ENCODE measurements at places on chromosomes 6 and 20.

DNA sequence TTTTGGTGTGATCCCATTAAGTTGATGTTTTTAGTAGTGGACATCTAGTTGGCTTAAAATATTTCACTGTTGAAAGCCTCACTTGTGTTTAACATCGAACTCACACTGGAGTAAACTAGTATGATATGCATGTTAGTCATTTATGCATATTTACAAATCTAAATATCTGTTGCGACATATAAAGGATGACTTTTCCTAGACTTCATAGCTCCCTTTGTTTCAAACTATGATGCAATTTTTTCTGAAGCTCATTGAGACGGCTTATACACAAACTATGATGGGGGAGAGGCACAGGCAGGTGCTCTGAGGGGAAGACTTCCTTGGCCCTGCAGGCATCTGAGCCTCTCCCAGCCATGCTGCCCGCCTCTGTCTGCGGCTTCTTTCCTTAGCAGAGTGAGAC is 11.8 kb upstream of the FOXC1 start:
- DNase-seq, result no peak

GRCh38 chr6:83974409-83975050 is 59.0 kb upstream of the MRAP2 start:
- no peak for DNase-seq

- no peak for DNase-seq
Measured at GRCh38 chr6:138645976-138646640, 127.5 kb upstream of the CCDC28A start.

DNA sequence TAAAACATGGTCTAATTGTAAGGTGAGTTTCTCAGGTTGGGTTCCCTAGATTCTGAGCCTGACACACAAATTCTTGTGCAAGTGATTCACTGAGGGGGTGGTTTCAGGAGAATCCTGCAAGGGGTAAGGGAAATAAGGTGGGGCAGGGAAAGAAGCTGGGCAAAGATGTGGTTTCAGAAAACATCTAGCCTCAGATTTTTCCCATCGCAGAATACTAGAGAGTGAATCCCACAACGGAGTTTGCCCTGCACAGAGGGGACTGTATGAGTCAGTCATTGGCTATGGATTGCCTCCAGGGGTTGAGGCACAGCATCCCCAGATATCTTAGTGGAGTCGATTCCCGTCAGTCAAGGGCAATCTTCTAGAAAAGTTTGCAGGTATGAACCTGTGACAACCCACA is 65.2 kb downstream of the PRL start:
- DNase-seq, result no peak

GRCh38 chr6:336159-337114 is 44.1 kb downstream of the DUSP22 start:
- no peak for DNase-seq

DNA sequence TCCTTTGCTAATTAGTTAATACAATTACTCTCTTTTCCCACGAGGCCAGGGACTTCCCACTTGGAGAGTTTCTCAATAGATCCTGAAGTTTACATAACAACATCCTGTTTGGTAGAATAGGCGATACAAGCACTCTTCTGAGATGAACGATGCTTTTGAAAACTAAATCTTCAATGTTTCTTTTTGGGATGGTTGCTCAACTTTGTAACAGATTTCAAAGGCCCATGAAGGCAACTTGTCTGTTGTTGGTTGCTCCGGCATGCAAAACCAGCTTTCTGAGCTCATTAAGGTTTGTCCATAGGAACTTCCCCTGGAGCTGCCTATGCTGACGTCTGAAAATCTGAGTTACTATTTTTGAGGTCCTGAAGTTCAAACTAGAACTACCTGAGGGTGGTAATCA is 25.9 kb upstream of the ROS1 start:
- no peak for DNase-seq

- DNase-seq, result no peak
Measured at GRCh38 chr20:11379257-11380011, 538.3 kb upstream of the BTBD3 start.

DNA sequence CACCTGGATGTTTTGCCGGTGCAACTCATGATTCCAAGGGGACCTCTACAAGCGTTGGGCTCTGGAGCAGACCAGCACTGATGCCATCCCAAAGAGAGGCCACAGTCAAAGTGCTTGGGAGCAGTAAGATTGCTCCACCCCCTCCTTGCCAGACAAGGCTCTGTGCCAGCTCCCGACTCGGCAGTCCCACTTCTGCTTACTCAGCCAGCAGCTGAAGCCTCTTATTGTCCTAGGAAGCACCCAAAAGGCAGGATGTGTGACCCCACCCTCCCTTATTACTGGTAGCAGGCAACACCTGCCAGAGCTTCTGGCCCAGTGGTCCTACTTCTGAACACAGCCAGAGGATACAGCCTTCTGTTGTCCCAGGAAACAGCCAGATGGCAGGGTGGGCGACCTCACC is 614.2 kb downstream of the TENT5A start:
- no peak for DNase-seq

GRCh38 chr20:1331101-1331500 is 2.2 kb upstream of the SDCBP2 start:
- no peak for DNase-seq

DNA sequence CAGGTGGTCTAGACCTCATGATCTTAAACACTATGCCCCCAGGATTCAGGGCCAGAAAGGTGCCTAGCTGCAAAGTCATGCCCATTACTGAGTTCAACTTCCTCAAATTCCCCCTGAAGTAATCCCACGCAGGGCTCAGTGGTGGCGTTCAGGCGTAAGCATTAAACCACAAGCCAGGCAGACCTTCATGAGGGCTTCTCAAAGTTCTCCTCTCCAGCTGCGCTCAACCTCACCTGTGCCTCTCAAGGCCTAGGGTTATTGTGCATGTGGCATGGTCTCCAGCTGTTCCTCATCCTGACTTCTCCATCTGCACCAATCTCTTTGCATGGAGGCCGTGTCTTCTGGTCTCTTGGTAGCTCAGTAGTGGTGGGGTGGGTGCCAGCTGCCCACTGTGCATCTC is 113.6 kb downstream of the TSHZ2 start:
- DNase-seq, result no peak

- no peak for DNase-seq
Measured at GRCh38 chr6:157438611-157439111, 57.7 kb downstream of the ZDHHC14 start.

GRCh38 chr6:139361211-139361610 is 13.2 kb downstream of the CITED2 start:
- DNase-seq, result no peak

GRCh38 chr6:124066946-124067552 is 263.4 kb downstream of the NKAIN2 start:
- DNase-seq, result no peak

GRCh38 chr6:93183531-93183972 is 235.8 kb downstream of the EPHA7 start:
- DNase-seq, result no peak

DNA sequence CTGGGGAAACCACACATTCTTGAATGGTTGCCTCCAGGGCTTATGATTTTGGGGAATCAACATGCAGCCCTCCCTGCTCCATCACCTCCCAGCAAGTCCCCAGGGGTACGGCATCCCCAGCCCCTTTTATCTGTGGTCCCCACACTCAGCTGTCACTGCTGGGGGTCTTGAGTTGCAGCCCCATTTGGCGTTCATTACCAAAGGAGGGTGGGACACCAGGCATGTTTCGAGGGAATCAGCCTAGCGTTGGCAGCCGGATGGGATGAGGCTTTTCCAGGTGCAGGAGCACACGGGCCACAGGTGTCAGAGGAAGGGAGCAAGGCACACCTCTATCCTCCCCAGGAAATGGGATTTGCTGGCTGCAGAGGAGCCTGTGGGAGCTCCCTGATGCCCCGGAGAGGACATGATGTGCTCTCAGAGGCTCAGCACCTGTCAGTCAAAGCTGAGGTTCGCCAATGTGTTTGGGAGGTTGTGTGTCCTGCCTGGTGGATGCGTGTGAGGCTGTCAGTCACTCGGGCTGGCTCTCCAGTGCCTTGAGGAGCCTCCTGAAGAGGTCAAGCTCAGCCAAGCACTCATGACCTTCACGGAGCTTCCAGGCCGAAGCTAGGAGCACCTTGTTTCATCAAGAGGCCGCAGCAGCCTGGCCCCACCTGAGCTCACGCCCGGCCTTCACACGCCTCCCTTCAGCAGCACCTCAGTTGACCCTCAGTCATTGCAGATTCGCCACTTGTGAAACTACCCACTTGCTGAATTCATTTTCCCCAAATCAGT is 95.0 kb downstream of the ERMARD start:
- DNase-seq, result no peak

- DNase-seq, result no peak
Measured at GRCh38 chr6:143774347-143774746, 68.8 kb upstream of the LTV1 start.

- DNase-seq, result no peak
Measured at GRCh38 chr6:75884822-75885221, 135.8 kb downstream of the MYO6 start.

DNA sequence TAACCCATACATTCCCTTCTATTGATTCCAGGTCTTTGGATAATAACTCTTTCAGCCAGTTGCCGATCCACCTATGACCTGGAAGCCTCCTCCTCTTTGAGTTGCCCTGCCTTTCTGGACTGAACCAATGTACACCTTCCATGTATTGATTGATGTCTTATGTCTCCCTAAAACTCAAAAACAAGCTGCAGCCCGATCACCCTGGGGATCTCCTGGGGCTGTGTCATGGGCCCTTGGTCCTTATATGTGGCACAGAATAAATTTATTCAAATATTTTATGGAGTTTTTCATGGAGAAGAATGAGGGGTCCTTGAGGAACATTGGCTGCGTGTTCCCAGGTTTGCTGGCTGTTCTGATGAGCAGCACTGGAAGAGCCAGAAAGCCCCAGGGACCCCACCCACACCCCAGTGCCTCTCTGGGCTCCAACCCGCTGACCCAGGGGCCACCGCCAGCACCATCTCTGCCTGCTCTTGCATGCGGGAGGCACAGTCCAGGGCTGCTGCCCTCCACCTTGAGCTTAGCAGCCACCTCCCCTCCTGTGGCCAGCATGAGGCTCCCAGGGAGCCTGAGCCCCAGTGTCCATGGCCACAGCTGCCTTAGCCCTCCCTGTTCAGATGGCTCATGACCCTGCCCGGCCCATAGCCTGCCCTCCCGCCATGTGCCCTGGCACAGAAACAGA is 36.5 kb upstream of the CST7 start:
- DNase-seq, result no peak

DNA sequence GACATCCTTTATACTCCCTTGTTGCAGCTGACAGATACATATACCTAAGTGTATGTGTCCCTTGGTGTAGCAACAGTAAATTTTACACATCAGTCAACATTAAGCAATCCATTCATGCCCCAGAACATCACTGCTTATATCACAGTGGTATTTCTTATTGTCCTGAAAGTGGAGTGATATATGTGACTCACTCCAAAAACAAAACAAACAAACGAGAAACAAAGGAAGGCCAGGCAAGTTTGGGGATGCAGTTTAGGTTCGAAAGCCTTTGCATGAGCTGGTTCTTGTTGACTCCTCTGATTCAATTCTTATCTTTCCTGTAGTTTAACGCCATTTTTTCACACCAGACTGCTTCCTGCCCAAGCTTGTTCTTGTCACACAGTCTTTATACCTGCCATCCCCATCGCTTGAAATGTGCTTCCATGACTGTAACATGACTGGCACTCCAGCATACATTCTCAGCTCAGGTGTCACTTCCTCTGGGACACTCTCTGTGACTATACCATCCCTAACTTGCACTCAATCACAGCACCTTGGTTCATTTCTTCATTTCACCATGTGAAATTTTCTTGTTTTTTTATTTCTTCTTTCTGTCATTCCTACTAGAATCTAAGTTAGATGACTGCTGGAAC is 125.0 kb upstream of the TSHZ2 start:
- DNase-seq, result no peak

DNA sequence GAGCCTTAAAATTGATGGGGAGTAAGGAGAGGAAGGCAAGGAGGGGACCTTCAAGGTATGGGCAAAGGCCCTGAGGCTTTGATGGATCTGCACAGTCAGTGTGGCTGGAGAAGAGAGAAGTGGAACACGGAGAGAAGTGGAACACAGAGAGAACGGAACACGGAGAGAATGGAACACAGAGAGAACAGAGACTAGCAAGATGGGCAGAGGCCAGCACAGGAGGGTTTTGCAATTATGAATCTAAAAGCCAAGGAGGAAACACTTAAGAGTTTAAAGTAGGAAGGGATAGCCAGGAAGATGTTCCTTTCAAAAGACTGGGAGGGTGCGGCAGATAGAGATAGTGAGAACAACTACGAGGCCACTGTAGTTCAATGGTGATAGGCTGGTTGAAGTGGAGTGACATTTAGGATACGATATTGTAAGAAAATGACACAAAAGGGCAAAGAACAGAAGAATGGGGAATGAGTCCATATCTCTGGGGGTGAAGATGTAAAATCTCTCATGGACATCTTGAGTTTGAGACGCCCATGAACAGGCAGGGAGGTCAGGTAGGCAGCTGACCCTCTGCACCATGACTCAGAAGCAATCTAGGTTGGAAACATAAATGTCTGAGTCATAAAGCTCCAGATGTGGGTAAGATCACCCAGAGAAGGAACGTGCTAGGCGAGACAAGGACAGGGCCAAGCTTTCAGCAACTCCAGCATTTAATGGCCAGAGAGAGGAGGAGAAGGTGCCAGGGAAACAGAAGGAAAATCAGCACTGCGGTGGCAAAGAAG is 25.4 kb downstream of the ZMYND8 start:
- DNase-seq, result no peak

GRCh38 chr6:109105681-109106080 is 10.4 kb downstream of the CEP57L1 start:
- DNase-seq, result no peak

GRCh38 chr6:124539096-124539495 is 423.1 kb upstream of the RNF217 start:
- DNase-seq, result no peak

- no peak for DNase-seq
Measured at GRCh38 chr6:34243901-34244884, 4.6 kb downstream of the SMIM29 start.

DNA sequence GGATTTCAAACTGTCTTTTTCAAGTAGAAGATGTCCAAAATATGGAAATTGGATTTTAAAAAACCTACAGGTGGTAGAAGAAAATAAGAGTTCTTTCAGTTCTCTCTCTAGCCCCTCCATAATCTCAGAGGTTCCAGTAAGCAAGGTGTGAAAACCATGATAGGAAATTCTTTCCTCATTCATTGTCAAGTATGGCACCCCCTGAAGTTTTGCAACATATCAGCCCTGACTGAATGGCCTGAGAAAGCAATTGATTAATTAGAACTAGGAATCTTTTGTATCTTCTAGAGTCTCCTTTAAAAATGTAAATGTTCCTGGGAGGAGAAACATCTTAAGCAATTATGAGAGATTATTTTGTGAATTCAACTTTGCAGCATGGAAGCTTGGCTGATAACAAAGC is 198.7 kb upstream of the STXBP5 start:
- DNase-seq, result no peak
